Skeletal muscle cell (primary cell): ENCODE measurements at places on chromosomes 3 and 15.

- peak; percentile 91 for DNase-seq
These were observed 86.4 kb downstream of the WDR76 start for GRCh38 chr15:43913026-43913780.

- DNase-seq: peak; percentile 15
These were observed at the start of gene SLC35G2 for GRCh38 chr3:136818769-136819391. TSS of gene SLC35G2 (plus strand) at chr3:136819126. CDS start at chr3:136854461, 35,335 bp downstream.

GRCh38 chr15:82128401-82129148, 82.8 kb upstream of the MEX3B start:
- no peak for DNase-seq

DNA sequence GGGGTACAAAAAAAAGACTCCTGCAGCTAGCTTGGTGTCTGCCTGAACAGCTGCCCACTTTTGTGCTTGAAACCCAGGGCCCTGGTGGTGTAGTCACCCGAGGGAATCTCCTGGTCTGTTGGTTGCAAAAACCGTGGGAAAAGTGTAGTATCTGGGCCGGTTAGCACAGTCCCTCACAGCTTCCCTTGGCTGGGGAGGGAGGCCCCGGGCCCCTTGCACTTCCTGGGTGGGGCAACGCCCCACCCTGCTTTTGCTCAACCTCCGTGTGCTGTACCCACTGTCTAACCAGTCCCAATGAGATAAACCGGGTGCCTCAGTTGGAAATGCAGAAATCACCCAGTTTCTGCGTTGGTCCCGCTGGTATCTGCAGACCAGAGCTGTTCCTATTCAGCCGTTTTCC, 211.7 kb upstream of the ZPLD1 start:
- no peak for DNase-seq

DNA sequence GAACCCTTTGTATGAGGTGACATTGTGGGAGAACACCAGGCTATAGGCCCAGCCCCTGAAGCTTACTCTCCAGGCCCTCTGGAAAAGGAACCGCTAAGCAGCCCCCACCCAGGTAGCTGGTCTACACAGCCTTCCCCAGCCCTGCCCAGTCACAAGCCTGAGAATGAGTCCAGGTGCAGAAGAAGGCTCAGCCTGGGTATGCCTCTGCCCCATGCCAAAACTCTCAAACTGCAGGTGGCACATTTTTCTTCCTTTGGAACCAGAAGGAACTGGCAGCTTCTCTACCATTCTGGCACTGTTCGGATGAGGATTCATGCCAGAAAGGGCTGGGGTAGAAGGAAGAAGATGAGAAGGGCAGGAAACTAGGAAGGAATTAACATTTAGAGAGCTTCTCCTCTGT, 23.7 kb upstream of the TBC1D21 start:
- no peak for DNase-seq

GRCh38 chr3:128459461-128459820, 7.2 kb downstream of the DNAJB8 start:
- DNase-seq: no peak

DNA sequence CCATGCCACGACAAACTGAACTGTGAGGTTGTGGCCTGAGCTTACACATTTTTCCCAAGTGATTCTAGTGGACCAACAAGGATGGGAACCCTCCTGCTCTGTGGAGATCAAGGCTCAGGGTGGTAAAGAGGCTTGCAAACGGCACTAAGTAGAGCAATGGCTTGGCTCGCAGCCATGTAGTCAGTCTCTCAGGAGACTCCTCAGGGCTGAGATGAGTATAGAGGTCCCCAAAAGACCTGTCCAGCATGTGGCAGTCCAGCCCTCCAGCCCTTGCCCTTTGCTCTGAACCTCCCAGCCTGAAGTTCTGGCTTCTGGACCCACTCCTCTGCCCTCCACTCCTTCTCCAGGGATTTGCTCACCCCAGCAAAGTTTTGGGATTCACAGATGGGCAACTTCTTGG, 8.3 kb upstream of the CAMP start:
- no peak for DNase-seq

DNA sequence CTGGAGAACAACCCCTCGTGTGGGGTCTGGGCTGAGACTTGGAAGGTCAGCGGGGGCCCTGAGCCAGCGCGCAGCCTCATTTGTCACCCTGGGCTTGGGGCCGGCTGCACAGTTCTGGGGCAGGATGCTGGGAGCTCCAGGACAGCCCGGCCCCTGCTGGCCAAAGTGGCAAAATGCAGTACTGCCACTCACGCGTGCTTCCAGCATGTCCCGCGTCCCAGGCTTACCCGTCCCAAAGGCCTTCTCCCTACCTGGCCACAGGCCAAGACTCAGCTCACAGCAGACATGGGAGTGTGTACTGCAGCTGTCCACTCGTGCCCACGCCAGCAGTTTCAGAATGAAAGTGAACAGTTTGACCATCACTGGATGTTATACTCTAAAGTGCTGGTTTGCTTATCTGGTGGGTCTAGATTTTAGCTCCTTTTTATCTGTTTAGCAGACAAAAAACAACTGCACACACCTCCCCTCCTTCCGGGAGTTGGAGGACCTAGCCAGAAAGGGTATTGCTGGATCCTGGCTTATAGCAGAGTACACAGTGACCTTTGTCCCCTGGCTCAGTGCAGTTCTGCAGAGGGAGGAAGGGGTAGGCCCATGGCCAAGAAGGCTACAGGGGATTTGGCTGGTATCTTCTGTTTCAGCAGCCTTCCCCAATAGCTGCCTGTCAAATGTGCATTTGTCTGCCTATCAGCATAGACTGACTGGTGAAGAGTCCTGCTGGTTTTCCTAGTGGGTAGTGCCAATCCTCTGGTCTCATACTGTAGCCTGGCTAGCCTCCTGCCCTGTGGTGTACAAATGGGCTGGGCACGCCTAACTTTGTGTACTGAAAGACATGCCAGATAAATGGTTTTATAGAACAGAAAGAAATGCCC, 23.2 kb upstream of the IP6K2 start:
- peak; percentile 53 for DNase-seq

- DNase-seq: no peak
These were observed 7.3 kb downstream of the ILDR1 start for GRCh38 chr3:122014741-122015140.

DNA sequence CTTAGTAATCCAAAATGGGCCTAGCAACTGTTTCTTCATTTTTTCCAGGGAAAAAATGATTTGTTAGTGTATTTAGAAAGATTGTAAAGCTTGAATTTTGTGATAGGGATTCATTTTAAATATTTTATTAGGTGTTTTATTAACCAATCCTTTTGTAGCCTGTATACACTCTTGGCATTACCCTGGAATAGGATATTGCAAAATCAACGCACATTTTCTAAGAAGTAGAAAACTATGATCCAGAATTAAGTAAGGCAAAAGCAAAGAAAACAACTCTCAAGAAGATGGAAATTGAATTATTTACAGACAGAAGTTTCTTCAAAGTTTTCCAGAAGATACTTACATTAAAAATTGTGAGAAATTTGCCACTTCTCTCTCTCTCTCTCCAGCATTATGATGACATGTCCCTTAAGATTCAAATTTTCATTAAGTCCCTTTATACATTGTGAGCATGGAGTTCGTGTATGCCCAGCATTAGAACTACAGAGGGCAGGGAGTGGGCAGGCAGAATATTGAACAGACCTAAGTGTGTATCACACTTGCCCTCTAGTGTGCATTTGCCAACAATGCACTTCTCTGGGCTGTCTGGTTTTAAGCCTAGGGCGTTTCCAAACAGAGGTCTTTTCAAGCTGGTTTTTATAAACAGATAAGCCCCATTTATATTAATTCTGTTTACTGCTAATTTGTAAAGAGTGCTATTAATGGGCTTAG, 28.5 kb upstream of the CMSS1 start:
- DNase-seq: no peak

- DNase-seq: peak; percentile 71
These were observed 3.0 kb downstream of the HEG1 start for GRCh38 chr3:125052624-125053303.

- peak; percentile 25 for DNase-seq
These were observed 795 bp upstream of the SCAANT1 start for GRCh38 chr3:63912768-63913588.

GRCh38 chr3:112561484-112561733, 353 bp downstream of the ATG3 start:
- no peak for DNase-seq

DNA sequence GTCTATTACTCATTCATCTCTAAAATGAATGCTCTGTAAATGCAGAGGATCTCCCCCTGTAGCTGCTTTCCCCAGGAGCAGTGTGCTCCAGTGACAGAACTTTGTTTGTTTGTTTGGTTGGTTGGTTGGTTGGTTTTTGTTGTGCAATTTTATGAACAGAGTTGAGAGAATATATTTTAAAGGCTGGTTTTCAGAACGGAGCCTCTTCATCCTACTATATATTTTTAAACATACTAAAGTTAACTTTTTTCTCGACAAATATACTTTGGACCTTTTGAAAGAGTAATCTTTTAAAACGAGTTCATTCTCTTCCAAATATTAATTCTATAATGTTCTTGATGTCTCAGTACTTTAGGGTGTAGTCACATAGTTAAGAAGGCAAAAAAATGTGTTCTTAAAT, 20.2 kb downstream of the RYR3 start:
- DNase-seq: no peak

DNA sequence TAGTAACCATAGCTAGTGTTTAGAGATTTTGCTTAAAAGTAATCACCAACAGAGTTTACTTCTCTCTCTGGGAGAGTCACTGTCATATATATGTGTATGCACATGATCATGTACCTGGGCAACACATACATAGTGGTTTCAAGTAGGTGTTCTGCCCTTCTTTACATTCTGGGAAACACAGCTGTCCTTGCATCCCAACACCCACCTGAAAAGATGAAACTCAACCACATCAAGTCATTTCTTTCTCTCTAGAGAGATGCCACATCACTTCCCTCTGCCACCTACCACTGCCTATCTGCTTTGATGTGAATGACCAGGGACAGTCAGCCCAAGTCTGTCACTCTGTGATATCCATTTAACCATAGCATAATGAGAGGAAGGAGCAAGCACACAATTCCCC, 155.8 kb upstream of the GADL1 start:
- DNase-seq: no peak
